ENCODE measurements at places on chromosomes 2 and 18.

DNA sequence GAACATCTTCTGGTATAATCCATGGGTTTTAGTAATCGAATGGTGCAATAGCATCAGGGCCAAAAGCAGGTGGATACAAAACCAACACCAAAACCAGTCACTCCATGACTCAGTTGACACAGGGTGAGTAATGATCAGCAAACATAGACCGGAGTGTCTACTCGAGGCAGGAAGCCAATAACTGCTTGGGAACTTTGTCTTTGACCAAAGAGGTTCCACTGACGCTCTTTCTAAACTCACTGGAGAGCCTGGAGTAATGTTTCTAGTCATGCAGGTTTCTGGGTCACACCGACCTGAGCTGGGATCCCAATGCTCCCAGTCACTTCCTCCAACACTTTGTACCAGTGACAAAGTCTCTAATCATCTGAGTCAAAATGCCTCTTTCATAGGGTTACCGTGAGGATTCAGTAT lies 30.9 kb downstream of the MREG start:
- no peak for DNase-seq

DNA sequence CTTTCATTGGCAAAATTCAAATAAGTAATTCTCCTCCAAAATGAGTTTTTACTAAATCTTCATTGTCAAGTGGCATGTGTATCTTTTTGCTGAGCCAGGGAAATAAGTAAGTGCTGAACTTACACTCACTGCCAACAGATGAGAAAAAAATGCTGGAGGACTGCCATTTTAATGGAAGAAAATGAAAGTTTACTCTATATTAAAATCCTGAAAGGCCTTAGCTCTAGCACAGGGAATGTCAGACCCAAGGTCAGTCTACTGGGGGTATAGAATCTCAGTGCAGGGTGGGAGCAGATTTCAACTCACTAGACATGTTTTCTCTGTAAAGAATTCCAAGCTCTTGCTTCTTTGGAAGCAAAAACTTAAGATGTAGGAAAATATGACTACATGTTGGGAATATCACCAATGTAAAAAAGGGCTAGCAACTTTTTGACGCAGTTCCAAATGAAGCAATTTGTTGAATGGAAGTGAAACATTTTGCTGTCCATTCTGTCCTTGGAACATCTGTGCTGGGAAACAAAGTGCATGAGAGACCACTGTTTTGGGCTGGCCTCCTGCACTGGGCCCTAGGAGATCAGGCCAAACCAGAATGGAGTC lies 127.0 kb downstream of the ST6GAL2 start:
- DNase-seq, result no peak

DNA sequence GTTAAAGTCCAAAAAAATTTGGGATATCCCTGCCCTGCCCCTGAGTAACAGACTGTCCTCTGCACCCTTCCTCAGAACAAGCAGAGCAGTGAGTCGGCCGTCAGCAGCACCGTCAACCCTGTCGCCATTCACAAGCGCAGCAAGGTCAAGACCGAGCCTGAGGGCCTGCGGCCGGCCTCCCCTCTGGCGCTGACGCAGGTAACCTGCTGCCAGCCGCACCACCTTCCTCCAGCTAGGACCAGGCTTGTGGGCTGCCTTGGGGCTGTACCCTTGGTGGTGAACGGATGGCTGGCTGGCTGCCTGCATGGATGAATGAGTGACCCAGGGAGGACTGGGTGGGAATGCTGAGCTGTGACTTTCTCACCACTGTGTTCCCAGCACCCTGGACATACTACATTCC lies 236.2 kb downstream of the GLI2 start:
- DNase-seq, result no peak

GRCh38 chr2:51650769-51651168 lies 618.8 kb upstream of the NRXN1 start:
- no peak for DNase-seq

- DNase-seq, result no peak
These were observed 26.8 kb upstream of the ASXL2 start for GRCh38 chr2:25905126-25905525.

DNA sequence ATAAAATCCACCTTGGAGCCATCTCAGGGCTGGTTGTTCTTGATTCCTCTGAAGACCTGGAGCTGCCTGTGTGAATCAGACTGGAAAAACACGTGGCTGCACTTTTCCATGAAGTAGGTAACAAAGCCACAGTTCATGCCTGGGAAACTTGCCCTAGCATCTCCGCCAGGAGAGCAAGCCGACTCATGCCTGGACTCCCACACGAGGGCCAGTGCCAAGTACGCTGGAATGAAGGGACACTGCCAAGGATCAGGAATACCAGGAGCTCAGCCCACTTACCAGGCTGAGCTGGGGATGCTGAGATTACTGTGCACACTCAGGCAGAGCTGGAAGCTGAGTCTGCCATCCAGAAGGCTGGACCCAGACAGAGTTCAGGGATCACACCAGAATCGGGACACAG lies 10.9 kb upstream of the FHL2 start:
- DNase-seq, result no peak

DNA sequence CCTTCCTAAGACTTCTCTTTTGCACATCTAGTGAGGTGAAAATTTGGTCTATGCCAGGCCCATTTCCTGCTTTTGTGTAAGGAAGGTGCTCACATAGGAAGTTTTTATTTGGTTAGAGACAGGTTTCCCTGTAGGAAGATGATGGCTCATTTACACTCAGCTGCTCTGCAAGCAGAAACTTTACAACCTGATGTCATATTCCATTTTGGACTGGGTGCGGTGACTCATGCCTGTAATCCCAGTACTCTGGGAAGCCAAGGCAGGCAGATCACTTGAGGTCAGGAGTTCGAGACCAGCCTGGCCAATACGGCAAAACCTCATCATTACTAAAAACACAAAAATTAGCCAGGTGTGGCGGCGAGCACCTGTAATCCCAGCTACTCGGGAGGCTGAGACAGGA lies 35.8 kb downstream of the CASP10 start:
- DNase-seq, result no peak

GRCh38 chr2:216235896-216236295 lies 126.7 kb downstream of the XRCC5 start:
- no peak for DNase-seq

- DNase-seq, result no peak
These were observed 137.6 kb downstream of the UPP2 start for GRCh38 chr2:158239271-158239670.
